Activated T-helper 2 cell treated with anti-CD3 and anti-CD28 coated beads, Interferon-gamma antibody, Interleukin-2, Interleukin-4, amounts not matched to agents 10 μg/mL and 5 μg/mL and 100 μg/mL, durations not matched to agents 14 hours and 24 hours and 36 hours (primary cell): ENCODE measurements at places on chromosomes 3 and 15. TPM values are rescaled to one million over a fixed set of nuclear protein-coding genes. Genes with fewer than 3 reads are reported as not detected.
A peak's percentile ranks its signal among the peaks of the same experiment; 100 is the strongest.

DNA sequence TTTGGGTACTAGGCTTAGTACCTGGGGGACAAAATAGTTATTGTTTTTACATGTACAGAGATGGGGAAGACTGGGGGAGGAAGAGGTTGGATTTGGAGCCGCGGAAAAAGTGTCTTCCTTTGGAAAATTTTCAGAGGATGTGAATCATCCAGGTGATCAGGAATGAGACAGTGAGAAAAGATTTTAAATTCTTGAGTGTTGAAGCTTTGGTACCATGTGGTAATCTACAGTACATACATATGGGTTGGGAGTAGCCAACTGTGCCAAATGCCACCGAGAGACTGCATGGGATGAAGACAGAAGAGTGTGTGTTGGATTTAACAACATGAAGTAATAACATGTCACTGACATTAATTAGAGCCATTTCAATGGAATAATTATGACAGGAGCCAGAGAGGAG is 1238.2 kb downstream of the ROBO1 start:
- no peak for DNase-seq

DNA sequence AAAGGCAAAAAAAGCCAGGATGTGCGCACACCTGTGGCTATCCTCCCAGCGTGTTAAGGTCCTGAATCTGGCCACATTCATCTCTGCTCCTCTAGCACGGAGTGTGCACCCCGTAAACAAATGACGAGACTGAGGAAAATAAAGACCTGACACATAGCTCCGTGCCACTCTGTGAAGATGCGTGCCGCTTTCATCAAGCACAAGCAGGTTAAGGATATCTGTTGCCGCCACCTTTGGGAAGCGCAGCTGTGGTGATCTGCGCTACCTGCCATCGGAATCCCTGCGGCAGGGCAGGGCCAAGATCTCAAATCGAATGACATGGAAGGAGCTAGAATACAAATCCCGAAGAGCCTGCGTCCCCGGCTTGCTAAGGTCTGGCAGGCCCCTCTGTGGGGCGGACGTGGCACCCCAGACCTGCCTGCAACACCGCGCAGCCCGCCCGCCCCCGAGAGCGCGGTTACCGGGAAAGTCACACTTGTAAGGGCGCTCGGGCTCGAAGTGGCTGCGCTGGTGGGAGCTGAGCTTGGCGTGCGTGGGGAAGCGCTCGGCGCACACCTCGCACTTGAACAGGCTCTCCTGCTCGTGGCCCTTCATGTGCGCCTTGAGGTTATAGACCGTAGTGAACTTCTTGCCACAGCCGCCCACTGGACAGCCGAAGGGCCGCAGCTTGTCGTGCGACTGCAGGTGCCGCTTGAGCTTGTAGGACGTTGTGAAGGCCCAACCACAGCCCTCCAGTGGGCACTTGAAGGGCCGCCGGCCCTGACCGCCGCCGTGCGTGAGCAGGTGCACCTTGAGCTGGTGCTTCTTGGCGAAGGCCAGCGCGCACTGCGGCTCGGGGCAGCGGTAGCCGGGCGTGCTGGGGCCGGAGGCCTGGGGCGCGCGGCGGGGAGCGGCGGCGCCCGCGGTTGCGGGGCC is 936 bp downstream of the ZXDC start:
- peak; percentile 24 for DNase-seq

- DNase-seq = no peak
Measured at GRCh38 chr3:23402728-23403492, 199.8 kb downstream of the UBE2E2 start.

DNA sequence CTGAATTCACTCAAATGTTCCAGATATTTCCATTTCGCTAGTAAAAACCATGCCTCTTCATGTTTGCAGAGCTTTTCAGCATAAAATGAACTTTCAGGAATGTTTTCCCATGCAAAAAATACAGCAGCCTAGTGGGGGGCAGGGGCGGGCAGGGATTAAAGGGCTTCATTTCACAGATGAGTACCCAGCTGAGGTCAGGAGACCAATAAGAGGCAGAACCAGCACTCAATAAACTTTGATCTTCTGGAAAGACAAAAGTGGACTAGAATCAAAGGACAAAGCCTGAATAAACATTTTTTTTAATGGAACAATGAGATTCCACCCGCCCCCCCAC is 8.0 kb downstream of the KLHL25 start:
- DNase-seq = no peak

GRCh38 chr15:69009341-69009740 is 5.2 kb upstream of the NOX5 start:
- DNase-seq = no peak

DNA sequence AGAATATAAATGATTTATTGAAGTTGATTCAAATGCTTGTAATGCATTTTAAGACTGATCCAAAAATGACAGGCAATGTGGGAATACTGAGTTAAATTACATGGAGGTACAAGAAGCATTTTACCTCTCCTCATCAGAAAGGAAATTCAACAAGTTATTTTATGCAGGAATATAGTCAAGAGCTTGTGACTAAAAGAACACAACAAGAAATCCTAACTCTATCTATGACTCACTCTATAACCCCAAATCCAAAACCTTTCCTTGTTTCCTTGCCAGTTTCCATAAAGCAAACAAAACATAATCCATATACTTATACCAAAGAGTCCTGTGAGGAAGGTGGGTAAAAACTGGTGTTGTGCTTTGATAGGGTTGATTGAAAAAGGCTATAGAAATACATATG is 30.8 kb downstream of the SIN3A start:
- no peak for DNase-seq

- DNase-seq = no peak
Measured at GRCh38 chr3:184629555-184630160, 68.1 kb downstream of the EPHB3 start.

- no peak for DNase-seq
Measured at GRCh38 chr3:133527081-133527715, 46.3 kb upstream of the CDV3 start.

DNA sequence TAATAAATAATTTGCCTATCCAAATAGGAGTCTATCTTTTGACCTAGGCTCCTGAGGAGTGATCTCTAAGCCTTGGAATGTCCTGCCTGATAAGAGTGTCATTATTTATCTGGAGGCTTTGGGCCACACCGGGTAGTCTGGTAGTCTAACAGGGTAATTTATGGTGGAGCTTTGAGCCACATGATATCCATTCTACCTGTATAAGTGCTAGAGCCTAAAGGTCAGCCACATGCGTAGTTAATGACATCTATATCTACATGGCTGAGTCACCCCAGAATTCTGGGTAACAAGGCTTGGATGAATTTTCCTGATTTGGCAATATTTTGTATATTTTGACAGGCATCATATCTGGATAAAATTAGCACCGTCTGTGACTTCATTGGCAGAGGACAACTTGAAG is 681.4 kb downstream of the MCTP2 start:
- no peak for DNase-seq

DNA sequence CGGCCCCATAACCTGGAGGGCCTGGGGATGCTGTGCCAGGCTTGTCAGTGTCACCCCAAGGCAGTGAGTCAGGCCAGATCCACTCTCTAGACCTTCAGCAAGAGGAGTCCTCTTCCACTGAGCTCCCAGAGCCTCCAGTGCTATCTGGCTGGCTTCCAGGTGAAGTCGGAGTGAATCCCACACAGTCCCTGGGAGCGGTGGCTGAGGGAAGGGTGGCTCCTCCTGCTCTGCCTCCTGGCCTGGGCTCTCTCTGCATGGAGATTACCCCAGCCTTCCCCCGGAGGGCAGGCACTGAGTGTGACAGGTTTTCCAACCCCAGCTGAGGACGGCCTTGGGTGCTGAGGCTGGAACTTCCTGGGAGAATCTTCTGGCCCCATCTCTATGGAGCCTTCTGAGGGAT is 82.7 kb downstream of the EPHB1 start:
- DNase-seq = no peak

DNA sequence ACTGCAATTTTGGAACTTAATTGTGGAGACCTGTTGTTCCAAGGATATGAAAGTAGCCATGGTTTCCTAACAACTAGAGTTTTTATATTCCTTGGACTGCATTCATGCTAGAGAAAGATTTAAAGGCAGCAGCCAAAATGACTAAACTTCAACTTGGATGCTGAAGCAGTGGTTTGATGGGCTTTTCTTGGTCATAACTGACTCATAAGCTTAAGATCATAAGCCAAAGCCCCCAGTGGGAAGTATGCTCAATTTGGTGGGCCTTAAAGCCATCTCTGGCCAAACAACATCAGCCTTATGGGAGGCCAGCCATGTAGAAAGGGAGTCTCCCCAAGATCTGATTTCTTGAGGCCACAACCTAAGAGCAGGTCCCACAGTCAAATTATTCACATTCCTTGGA is 80.2 kb downstream of the ZNF280D start:
- no peak for DNase-seq

DNA sequence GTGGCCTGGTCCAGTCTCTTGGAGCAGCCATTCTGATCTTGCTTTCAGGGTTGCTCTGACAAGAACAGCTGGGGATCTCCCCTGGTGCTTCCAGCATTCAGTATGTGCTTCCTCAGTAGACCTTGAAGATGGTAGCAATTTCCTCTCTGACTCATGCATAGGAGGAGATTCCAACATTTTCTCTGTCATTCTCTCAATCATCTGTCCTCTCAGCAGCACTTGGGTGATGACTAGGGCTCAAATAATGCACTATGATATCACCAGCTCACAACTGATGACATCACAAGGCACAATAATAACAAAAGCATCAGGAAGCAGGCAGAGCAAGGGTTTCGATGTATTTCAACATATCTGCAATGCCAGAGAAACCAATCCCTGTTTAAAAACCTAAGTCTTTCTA is 52.7 kb downstream of the NFKBIZ start:
- no peak for DNase-seq

- no peak for DNase-seq
Measured at GRCh38 chr15:48333540-48333939, 2.3 kb downstream of the DUT start.

The MYRIP gene
- total RNA-seq = not detected in 2 replicates

The PAK6 gene
- 0.27 and 0.78 TPM in 2 replicates for total RNA-seq

The SMARCC1 gene
- 150 and 166 TPM in 2 replicates for total RNA-seq

The C3orf85 gene
- total RNA-seq = not detected in 2 replicates
